ENCODE measurements at places on chromosomes 1 and 21. TPM values are rescaled to one million over a fixed set of nuclear protein-coding genes. Genes with fewer than 3 reads are reported as not detected.

Gene S100A2
- total RNA-seq, result 1.9 TPM

Gene DR1
- total RNA-seq, result 38.3 TPM

Gene SPATA1
- total RNA-seq, result 1.7 TPM

Gene ECM1
- total RNA-seq, result 14.0 TPM

Gene TRAF3IP3
- 1.9 TPM for total RNA-seq

Gene KCNH1
- total RNA-seq, result not detected

Gene NBPF10
- total RNA-seq, result 0.72 TPM

Gene GJB5
- not detected for total RNA-seq

Gene GUCA2B
- total RNA-seq, result not detected

Gene CCDC17
- 0.64 TPM for total RNA-seq

Gene AKR7A3
- total RNA-seq, result 0.20 TPM

Gene FCRL3
- not detected for total RNA-seq

Gene LYPD8
- not detected for total RNA-seq

Gene DMBX1
- total RNA-seq, result not detected

Gene RIPPLY3
- not detected for total RNA-seq

Gene LHX8
- total RNA-seq, result not detected

Gene CHI3L1
- total RNA-seq, result 1.0 TPM

Gene PLA2G2E
- not detected for total RNA-seq

Gene IL10
- total RNA-seq, result 0.37 TPM

Gene RORC
- total RNA-seq, result 13.0 TPM

Gene GJA9
- not detected for total RNA-seq

Gene AKR1A1
- total RNA-seq, result 43.2 TPM

Gene LRRC3
- 2.1 TPM for total RNA-seq

- DNase-seq, result no peak
Measured at GRCh38 chr1:91583326-91583755, 82.7 kb downstream of the CDC7 start.

GRCh38 chr1:38561725-38562124, 297.8 kb downstream of the RRAGC start:
- no peak for DNase-seq

DNA sequence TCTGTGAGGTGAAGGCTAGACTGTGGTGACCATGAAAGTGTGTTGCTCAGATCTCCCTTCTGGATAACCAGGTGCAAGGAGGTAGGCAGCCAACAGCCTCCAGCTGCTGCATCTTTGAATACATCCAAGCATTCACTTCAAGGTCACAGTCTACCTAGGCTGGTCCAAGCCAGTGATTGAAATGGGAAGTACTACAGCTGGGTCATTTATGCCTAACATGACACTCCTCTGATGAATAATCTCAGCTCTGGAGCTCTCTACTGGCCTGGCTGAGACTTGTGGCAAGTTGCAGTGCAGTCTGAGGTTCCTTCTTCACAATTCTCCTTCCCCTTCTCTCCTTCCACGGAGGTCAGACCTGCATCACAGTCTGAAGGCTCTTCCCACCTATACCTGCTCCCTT, 35.0 kb upstream of the ARHGAP29 start:
- DNase-seq, result no peak

- no peak for DNase-seq
Measured at GRCh38 chr1:212009561-212009960, 25.8 kb downstream of the INTS7 start.

DNA sequence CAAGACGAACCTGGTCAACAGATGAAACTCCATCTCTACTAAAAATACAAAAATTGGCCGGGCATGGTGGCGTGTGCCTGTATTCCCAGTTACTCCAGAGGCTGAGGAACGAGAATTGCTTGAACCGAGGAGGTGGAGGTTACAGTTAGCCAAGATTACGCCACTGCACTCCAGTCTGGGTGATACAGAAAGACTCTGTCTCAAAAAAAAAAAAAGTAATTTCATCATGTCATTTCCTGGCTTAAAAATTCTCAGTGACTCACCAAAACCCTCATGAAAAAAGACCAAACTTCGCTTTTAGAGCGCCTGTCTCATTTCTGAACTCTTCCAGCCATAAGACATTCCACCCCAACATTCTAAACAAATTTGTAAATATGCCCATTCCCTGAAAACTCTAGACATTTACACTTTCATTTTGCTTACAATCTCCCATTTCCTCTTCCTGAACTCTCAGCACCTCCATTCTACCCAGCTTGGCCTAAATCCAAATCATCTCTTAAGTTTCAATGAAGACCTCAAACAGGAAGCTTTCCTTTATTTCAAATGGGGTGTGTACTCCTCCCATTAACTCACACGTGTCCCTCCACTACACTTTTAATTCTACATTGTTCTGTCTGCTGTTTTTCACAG, 50.5 kb upstream of the PRRC2C start:
- no peak for DNase-seq

- no peak for DNase-seq
Measured at GRCh38 chr1:169287280-169287679, 80.3 kb downstream of the NME7 start.

GRCh38 chr1:175690298-175690697, 53.1 kb downstream of the TNR start:
- no peak for DNase-seq

DNA sequence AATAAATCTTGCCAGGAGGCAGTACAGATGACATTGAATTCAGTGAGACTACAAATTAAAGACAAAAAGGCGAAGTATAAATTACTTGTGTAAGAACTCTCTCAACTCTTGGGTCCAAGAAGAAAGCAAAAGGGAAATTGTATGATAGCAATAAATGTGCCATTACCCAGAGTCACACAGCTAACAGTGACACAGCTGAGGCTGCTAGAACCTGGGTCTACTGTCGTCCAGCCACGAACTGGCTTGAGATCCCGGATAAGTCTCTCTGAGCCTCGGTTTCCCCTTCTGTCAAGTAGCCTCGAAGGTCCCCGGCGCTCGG, 362 bp upstream of the ROR1 start:
- no peak for DNase-seq

DNA sequence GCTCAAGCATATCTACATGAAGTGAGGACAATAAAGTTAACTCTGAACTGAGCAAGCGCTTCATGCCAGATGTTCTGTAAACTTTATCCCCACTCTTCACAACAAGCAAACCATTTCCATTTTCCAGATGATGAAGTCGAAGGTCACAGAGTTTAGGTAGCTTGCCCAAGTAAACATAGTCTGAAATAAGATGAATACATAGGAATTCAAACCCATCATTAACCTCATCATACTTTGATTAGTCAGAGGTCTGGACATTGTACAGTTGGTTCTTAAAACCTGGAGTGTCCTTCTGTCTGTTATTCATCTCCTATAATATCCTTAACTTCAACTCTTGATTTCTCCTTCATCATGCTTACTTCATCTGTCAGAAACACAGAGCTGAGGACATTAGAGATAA, 180.3 kb upstream of the C8B start:
- no peak for DNase-seq

DNA sequence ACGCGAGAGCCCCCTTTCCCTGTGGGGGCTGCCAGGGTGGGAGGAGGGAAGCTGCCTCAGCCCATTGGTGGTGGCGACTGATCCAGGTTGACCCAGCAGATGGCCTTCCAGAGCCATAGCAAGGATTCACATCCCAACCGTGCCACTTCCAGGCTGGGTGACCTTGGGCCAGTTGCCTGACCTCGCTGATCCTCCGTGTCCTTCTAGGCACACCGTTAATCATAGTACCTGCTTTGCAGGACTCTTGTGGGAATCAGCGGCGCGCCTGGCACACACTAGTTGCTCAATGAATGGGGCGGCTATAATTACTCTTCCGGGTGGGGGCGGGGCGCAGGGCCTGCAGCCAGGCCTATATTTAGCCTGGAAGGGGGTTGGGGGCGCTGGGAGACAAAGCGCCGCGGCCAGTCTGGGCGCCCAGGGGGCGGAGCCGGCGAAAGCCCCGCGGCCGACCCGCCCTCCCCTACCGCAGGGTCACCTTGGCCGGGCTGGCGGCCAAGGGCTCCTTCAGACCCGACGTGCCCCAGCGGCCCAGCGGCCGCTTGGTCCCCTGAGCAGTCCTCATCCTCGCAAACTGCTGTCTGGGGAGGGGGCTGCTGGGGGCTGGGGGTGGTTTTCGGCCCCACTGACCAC, 5.1 kb downstream of the HSPB7 start:
- DNase-seq, result peak; percentile 90

GRCh38 chr1:80917225-80917624, 883.5 kb upstream of the ADGRL2 start:
- no peak for DNase-seq

DNA sequence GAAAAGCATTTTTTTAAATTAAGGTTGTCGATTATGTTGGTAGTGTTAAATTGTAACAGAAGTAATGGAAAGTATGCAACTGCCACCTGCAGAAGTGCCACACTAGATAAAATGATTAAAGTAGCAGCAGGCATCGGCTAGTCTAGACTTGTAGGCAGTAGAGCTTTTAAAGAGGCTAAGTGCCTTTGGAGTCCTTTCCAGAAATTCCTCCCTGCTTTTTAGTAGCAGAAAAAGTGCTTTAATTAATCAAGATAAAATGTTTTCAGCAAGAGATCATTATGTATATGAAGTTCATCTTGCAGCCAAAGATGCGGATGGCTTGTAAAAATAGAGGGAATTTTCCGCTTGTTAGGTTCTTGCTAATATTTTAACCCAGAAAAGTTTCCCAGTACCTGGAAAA, 87.1 kb upstream of the LRRC8D start:
- no peak for DNase-seq

DNA sequence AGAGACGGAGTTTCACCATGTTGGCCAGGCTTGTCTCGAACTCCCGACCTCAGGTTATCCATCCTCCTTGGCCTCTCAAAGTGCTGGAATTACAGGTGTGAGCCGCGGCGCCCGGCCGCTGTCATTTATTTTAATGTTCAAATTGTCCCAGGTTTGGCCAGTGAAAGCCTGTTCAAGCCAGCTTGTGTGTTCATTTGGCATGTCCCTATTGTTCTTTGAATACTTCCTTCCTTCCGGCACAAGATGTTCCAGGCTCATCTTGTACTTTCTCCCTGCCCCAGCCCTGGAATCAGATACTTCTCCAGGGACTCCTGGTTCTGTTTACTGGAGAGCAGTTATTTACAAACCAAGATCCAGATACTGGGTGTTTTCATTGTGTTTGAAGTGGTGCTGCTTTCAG, 37.0 kb downstream of the ZBTB8B start:
- DNase-seq, result peak; percentile 54

DNA sequence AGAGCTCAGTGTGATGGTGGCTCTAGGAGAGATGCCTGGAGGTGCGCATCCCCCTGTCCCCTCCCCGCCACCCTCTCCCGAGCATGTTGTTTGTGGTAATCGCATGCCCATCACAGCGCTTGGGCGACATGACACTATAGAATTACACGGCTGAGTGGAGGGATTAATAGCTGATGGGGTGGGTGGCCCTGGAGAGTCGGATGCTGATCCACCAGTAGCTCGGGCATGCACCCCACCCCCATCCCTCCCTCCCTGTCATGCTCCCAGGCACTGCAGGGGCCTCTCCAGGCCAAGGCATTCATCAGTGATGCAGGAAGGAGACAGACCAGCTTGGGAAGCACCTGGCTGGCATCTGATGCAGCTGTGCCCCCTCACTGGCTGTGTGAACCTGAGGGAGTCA, 159.0 kb upstream of the IGSF21 start:
- DNase-seq, result no peak

- peak; percentile 55 for DNase-seq
Measured at GRCh38 chr1:204293605-204294337, 66.0 kb downstream of the PLEKHA6 start.

DNA sequence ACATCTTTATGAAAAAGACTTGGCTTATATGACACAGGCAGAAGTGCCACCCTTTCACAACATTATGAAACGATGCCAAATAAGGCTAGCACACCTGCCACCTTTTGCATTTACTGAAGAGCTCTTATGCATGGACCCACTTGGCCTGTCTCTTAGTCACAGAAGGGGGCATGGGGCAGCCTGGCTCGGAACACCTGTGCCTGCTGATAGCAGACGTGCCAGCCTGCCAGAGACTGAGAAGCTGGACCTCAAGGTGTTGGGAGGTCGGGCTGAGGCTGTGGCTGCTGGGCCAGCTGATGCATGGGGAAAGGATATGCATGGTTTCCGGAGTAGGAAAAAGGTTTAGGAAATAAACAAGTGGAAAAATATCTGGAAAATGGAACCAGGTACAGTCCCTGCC, 21.5 kb downstream of the RCAN1 start:
- peak; percentile 35 for DNase-seq

- peak; percentile 15 for DNase-seq
Measured at GRCh38 chr1:918843-919242, 4.9 kb upstream of the SAMD11 start.

GRCh38 chr1:93827633-93828366, 51.2 kb downstream of the DNTTIP2 start:
- no peak for DNase-seq

DNA sequence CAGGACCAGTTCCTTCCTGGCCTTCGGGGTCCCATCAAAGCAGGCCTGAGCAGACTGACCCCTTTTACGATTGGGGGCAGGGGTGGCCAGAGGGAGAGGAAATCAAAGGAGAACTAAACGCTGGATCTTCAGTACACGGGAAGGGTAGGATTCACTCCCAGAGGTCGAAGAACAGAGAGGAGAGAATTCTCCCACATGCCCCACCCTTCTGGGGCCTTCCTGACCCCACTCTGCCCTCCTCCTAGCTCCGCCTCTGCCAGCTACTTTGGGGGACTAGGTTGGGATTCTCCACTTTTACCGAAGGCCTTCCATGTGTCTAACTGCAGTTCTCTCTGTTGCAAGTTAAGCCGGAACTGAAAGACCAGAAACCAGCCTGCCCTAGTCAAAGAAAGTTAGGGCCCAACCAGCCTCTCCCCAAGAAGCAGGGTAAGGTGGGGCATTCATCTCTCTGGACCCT, 654 bp upstream of the ARHGEF2 start:
- peak; percentile 45 for DNase-seq

DNA sequence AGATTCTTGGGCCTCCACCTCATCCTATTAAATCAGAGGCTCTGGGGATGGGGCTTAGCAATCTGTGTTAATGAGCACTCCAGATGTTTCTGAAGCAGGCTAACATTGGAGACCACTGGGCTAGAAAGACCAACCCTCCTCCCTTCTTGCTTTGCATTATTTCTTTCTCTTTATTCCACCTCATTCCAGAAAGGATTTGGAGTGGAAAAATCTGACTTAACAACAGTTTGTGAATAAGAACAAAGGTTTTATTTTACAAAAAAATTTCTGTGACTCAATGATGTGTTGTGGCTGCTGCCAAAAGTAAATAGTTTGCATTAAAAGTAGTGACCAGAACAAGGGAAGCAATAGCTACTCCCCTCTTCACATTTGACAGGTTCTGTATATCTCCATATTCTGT, 79.4 kb downstream of the TGFB2 start:
- no peak for DNase-seq

GRCh38 chr1:21823980-21824702, 12.1 kb downstream of the LDLRAD2 start:
- no peak for DNase-seq

Data from left ventricle myocardium superior (tissue), 1 donor.